ENCODE measurements at places on chromosomes 6 and 20.

DNA sequence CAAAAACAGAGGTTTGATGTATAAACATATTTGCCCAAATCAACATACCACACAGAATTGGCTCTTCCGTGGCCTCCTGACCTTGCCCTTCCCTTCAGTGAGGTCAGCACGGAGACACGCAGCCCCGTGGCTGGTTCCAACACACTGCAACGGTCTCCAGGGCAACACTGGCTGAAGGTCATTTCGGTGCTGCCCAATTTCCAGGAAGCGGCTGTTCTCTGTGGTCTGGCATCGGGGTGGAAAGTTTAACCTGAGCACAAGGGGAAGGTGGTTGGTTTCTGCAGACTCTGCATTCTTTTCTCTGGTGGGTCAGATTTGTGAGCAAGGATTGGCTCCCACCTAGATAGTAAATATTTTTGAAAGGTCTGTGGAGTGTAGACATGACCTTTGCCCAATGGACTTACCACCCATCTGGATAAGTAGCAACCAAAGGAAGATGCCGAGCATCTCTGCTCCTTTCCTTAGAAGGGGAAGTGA, 177.6 kb upstream of the PHACTR1 start:
- no peak for DNase-seq

DNA sequence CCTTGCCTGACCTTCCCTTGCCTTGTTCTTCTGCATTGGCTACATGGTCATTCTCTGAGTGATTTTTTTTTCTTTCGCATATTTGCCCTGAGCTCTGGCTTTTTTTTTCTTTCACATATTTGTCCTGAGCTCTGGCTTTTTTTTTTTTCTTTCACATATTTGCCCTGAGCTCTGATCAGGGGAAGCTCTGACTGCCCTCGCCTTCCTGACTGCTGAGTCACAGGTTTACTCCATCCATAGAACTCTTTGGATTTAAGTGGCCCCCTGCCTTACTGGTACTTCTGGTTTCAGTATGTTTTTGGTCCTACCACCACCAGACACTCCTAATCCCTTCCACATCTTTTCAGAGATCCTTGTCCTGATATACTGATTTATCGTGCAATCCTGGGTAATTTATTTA, 201.1 kb downstream of the OGFRL1 start:
- no peak for DNase-seq

DNA sequence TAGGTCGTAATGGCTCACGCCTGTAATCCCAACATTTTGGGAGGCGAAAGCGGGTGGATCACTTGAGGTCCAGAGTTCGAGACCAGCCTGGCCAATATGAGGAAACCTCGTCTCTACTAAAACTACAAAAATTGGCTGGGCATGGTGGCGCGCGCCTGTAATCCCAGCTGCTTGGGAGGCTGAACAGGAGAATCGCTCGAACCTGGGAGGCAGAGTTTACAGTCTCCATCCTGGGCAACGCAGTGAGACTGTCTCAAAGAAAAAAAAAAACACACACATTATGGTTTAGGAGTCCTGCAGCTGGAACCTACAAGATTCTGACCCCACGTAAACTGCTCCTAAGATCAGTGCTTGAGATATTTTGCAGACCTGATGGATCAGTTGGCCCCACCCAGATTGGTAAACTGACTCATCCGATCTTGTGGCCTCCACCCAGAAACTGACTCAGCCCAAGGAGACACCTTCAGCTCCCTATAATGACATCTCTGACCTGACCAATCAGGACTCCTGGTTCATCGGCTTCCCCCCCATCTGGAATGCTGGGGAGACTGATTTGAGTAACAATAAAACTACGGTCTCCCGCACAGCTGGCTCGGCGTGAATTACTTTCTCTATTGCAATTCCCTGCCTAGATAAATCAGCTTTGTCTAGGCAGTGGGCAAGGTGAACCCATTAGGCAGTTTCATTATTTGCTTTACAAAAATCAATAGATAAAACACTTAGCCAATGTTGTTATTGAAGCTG, 96.2 kb upstream of the BTN3A2 start:
- DNase-seq: no peak

- DNase-seq: no peak
Observed at GRCh38 chr6:125357515-125358256, 55.9 kb upstream of the HDDC2 start.

DNA sequence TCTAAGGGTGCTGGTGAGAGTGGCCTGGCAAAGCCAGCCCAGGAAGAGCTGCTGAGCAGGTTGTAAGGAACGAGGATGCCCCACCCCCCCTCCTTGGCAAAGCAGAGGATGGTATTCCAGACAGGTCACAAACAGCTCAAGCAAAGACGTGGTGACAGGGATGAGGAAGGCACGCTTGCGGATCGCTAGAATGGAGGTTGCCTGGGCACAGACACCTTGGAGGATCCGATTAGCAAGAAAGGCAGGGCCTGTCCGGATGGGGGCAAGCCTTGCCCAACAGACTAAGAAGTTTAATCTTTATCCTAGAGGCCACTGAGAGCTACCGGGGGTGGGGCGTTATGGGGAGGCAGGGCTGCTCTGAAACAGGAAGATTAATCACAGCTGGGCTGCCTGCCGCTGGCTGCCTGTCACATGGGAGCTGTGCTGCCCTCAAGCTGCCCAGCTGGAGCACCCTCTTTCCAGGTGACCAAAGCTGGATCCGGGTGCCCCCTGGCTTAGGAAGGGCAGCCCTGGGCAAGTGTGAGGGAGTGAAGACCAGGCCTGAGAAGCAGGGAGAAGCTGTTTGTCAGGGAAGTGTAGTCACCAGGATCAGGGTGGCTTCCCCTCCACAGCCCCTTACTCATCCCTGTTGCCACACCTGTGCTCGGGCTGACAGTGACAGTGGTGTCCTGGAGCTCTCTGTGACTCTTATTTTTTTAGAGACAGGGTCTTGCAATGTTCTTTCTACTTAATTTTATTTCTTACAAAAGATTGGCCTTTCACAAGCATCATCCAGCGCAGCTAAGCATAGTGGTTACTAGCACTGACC, 9.1 kb upstream of the MAPK13 start:
- no peak for DNase-seq

GRCh38 chr20:53707371-53708055, 113.9 kb upstream of the ZNF217 start:
- DNase-seq: no peak

Measured in NCI-H1105 (cell line).